ENCODE measurements at places on chromosomes 5 and 9.

GRCh38 chr5:63916786-63917185 is 45.5 kb downstream of the HTR1A start:
- DNase-seq: no peak

DNA sequence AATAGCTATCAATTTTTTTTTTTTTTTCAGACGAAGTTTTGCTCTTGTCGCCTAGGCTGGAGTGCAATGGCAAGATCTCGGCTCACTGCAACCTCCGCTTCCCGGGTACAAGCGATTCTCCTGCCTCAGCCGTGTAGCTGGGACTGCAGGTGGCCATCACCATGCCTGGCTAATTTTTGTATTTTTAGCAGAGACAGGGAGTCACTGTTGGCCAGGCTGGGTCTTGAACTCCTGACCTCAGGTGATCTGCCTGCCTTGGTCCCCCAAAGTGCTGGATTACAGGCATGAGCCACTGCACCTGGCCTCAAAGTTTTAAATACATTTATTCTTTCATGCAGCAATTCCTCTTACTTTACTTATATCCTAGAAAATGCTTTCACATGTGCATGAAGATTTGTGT is 17.6 kb downstream of the TRIM14 start:
- DNase-seq: no peak

- DNase-seq: no peak
Observed at GRCh38 chr9:6197330-6197729, 18.3 kb upstream of the IL33 start.

GRCh38 chr5:900781-901180 is 8.1 kb downstream of the TRIP13 start:
- no peak for DNase-seq

GRCh38 chr5:150429410-150429873 is 16.7 kb upstream of the CD74 start:
- DNase-seq: no peak

- no peak for DNase-seq
Observed at GRCh38 chr5:149961186-149961685, 678 bp downstream of the SLC26A2 start.

GRCh38 chr5:135007305-135007704 is 26.7 kb downstream of the PITX1 start:
- no peak for DNase-seq

- DNase-seq: no peak
Observed at GRCh38 chr5:17061973-17062470, 125.9 kb upstream of the MYO10 start.

GRCh38 chr9:107620236-107620635 is 130.7 kb upstream of the KLF4 start:
- no peak for DNase-seq

DNA sequence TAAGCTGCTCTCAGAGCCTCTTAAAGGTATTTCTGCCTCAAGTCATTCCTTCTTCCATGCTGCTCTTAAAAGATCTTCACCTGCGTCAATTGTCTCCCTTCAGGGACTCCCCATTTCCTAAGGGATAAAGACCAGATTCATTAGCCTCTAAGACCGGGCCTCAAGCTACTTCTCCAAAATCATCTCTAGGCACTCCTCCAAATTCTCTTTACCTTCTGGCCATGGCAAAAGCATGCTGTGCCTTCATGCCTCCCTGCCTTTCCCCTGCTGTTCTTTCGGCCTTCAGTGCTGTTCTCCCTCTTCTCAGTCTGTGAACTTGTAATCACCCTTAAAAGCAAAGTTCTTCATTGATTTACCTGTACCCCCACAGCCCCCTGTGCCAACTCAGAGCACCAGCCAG is 4.4 kb downstream of the TMOD1 start:
- no peak for DNase-seq

DNA sequence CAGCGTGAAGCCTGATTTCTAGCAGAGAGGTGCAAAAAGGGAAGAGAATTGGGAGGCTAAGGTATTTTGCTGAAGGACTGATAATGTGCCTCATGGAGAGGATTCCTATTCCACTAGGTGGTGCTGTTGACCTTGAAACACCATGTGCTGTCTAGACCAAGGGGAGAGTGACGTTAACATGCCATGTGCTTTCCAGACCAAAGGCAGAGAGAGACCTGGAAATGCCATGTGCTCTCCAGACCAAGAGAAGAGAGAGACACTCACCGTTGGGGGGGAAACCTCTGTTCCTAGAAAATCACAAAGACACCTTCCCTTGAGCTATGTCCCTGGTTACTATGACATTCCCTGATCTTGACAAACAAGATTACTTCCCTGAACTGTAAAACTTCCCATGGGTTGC is 286.0 kb upstream of the TUSC1 start:
- no peak for DNase-seq

DNA sequence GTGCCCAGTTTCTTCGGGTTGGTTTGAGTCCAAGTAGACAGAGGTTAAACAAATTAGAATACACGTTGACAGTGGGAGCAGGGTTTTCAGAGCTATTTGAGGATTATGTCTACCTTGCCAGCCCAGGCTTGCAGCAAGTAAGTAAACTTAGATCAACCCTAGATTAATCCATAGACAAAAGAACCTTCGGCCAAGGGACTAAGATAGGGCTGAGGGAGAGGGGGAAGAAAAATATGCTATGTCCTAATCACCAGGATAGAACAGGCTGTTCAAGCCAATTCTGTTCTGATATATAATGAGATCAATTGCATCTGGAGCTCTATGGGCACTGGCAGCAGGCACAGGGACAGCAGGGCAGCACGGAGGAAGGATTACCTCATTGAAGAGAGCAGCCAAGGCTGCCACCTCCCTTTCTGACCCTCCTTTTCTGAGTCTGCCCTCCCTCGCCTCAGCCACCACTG is 377.7 kb downstream of the PIK3R1 start:
- DNase-seq: no peak

DNA sequence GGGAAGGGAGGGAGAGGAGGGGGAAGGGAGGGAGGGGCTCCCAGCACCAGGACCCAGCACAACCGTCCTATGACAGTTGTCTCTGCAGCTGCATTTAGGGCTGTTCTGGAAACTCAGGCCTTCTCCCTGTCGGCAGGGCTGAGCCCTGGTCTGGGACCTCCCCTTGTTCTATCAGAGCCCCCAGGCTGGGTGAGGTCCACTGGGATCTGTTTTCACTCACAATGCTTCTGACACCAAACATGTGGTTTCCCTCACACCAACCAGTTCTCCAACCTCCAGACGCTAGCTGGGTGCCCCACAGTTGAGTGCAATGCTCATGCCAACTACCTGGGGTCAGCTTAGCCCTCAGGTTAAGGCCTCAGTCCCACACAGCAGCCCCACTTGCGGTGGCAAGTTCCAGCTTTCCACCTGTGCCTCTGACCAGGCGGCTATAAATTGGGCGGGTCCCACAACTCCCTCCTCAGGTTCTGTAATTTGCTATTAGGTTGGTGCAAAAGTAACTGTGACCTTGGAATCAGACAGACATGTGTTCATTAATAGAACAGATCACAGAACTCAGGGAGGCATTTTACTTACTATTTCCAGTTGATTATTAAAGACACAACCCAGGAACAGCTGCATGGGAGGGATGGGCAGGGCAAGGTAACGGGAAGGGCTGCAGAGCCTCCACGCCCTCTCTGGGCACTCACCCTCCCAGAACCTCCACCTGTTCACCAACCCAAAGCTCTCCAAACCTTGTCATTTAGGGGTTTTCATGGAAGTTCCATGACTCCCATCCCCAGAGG is 13.5 kb downstream of the ADAMTS2 start:
- no peak for DNase-seq

DNA sequence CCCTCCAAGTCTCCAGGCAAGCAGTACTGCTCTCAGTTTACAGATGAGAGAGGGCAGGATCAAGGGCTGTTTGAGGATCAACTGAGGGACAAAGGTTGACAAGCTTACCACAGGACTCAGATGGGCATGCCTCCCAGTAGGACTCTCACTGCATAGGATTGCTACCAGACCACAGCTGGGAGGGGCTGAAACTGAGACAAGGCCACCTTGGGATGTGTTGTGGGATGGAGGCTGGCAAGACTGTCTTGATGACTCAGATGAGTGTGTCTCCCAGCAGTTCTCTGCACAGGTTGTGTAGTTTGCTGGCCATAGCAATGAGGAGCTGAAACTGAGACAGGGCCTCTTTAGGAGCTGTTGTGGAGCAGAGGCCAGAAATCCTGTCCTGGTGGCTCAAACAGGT is 222.2 kb upstream of the IRX1 start:
- DNase-seq: no peak

- DNase-seq: no peak
Observed at GRCh38 chr9:105390871-105391270, 57.0 kb upstream of the FSD1L start.

Data from T-helper 9 cell (primary cell).